Lower lobe of right lung (tissue), 2 donors: ENCODE measurements at places on chromosomes 13 and 19.

DNA sequence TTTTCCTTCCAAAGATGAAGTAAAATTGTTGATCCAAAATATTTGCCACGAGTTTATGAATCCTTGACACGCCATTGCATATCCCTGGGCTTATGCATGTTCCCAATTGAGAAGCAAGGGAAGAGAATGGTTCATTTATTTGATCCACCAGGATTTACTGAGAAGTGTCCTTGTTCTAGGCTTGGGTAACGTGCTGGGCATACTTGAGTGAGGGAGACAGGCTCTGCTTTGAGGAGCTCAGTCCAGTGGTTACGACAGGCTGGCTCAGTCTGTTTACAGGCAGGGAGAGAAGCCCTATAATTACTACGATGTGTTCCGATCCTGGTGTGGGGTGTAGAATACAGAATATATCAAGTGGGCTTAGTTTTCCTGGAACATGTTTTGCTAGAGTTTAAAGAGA lies 6.3 kb upstream of the PNMA8C start:
- DNase-seq: no peak

DNA sequence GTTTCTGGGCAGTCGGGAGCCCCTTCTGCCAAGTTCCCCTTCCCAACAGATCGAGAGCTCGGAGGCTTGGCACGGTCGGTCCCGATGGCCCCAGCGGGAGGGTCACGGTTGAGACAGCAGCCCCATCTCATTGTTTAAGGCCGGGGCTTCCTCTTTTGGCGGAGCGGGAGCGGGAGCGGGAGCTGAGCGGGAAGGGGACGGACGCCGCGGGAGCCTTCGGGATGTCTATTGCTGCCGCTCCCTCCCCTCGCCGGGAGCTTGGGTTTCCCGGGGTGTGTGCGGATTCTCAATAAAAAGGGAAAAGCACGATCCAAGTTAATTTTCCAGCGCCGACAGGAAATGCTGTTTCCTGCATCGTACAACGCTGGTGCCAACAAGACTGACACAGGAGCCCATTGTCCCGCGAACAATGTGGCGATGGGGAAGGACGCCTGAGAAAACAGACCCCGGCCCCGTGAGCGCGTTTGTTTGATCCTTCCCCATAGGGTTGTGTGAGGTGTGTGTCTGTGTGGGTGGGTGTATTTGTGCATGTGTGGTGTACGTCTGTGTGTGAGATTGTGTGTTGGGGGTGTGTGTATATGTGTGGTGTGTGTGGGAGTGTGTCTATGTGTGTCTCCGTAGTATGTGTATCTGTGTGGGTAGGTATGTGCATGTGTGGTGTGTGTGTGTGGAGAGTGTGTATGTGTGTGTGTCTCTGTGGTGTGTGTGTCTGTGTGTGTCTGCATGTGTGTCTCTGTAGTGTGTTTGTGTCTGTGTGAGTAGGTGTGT lies 36.3 kb upstream of the FLT1 start:
- peak; percentile 58 for DNase-seq

- peak; percentile 76 for DNase-seq
Measured at GRCh38 chr19:16325161-16325527, 518 bp downstream of the KLF2 start.

DNA sequence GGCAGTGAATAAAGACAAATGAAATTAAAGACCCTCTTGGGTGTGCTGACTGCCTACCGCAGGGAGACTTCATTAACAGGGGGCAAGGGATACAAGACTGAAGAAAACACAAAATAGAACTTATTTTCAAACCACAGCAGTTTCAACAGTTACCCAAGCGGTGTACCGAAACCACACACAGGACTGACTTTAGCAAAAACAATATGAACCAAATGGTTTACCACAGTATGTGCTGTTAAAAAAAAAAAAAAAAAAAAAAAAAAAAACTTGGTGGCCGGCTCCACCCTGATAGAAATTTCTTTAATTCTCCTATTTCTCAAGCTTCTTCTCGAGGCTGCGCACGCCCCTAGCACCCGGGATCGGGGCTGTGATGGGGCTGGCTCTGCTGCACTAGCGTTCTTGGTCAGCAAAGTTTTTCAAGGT lies 42.6 kb downstream of the KLF2 start:
- peak; percentile 54 for DNase-seq

GRCh38 chr13:47503475-47503874 lies 497.6 kb downstream of the SUCLA2 start:
- DNase-seq: no peak

DNA sequence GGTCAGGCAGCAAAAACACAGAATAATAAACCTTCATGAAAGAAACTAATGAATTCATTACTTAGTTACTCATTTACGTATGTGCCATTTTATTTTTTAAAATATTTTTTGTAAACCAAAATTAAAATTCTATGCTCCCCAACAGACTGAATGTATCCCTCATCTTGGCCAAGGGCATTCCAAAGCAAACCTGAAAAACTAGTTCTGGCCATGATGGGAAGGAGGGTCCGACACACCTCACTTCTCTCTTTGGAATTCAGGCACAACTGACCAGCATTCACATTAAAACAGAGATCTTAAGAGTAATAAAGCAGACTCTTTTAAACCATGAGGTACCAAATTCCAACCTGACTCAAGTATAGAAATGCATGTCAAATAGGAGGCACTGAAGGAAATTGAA lies 1576.9 kb upstream of the SPRY2 start:
- DNase-seq: no peak

GRCh38 chr13:86856991-86857390 lies 814.2 kb upstream of the SLITRK5 start:
- no peak for DNase-seq
